Cortex of kidney (tissue), 1 donor: ENCODE measurements at places on chromosomes 6 and 20.

DNA sequence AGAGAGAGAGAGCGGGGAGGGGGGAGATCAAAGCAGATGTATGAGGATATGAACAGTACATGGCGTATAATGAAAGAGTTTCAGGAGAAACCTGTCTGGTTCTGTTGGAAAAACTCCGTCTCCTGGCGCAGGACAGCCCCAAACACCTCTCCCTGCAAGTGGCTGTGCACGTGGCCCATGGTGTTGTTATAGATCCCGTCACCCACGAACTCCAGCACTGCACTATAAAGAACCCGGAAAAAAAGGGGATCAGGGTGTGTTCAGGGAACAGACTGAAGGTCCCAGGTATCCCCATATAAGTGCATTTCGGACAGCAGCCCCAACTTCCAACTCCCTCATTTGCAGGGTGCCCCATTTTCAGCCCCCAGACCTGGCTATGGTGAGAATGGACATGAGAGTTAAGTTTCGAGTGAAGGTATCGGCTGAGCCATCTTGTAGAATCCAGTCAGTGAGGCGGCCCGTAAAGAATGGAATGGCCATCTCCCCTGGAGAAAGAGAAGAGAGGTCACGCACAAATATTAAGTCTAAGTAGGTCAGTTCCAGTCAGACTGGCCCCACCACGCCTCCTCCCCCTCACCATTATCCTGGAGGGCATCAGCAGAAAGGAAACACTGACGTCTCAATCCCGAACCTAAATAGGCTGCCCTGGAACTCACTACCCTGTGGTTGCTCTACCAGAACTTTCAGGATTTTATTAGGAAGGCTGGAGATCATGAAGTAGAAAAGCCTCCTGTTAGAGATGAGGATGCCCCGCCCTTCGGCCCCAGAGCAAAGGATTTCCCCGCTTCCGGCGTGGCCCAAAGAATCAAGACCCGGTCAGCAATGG lies 1.3 kb downstream of the TAP1 start:
- DNase-seq: no peak

DNA sequence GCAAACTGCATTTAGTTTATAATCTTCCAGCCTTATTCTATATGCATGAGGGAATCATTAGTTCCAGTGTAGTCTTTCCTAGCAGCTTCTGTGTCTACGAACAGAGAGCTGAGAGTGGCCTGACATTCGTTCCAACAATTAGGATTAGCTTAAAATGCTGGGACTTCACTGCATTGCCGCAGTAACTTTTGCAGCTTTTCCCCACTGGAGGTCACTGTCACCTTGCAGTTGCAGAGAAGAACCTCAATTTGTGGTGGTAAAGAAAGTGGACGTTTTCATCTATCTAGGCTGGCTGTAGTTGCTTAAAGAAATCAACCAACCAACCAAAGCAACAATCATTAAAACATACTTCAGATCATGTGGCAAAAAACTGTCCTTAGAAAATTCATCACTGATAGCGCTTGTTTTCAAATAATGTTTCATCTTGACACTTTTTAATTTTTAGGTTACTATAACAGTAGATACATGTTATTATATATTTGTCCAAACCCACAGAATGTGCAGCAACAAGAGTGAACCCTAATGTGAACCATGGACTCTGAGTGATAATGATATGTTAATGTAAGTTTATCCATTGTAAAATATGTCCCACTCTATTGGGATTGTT lies 12.2 kb downstream of the MYLK4 start:
- DNase-seq: no peak

- no peak for DNase-seq
Observed at GRCh38 chr6:143074670-143075318, 14.1 kb downstream of the AIG1 start.

DNA sequence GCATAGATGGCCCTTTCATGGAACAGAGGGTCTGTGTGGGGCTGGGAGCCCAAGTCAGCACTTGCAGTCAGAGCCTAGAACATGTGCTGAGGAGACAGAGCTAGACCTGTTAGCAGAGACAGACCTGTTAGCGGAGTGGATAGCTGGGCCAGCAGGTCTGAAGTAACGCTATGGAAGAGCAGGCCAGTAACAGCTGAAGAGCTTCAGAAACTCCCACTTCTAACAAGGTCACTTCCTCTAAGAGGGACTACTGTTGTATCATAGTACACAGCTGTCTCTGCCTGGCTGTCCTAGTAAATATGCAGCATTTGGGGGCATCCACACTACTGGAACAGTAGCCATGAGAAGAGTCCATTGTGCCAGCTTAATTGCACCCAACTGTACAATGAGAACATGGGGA lies 41.2 kb upstream of the POLR1H start:
- no peak for DNase-seq

DNA sequence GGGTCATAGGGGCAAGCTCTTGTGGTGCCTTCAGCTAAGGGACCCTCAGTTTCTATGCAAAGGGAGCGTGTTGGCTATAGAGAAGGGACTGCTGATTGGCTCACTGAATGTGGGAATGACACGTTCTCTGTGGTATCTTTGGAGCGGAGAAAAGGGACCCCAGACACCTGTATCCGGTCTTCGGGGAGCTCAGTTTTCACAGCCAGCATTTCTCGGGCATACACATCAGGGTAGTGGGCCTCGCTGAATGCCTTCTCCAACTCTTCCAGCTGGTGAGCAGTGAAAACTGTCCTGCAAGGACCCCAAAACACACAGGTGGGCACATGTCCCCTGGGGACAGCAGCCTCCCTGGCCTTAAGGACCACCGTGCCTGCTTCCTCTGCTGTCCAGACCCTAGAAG lies 3.3 kb downstream of the VSX1 start:
- DNase-seq: no peak

GRCh38 chr6:45253453-45253852 lies 74.7 kb upstream of the RUNX2 start:
- no peak for DNase-seq
